GM12892 (cell line): ENCODE measurements at places on chromosomes 16 and 17.

GRCh38 chr16:12494661-12495060 is 309.0 kb downstream of the CPPED1 start:
- DNase-seq = no peak

GRCh38 chr16:56841233-56841632 is 23.8 kb upstream of the SLC12A3 start:
- DNase-seq = no peak

GRCh38 chr16:16120382-16121184 is 102.7 kb downstream of the ABCC6 start:
- no peak for DNase-seq

- no peak for DNase-seq
These were observed 1.2 kb upstream of the TNRC6C start for GRCh38 chr17:77957235-77957856.

DNA sequence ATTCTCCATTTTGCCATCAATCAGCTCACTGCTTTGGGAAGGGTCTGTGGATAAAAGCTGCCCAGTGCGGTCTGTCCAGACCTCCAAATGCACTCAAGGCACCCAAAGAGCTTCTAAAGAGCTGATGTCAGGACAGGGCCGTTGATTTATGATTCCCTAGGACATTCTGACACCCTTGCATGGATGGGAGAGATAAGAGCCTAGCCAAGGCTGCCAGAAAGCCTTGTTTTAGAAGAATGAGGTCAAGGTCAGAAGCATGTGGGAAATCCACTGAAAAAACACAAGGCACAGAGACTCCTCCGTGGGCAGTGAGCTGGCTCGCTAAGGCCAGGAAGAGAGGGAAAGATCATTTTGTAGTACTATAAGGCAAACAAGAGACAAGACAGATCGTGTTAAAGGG is 214.0 kb downstream of the CDH11 start:
- DNase-seq = no peak

GRCh38 chr16:23013484-23013883 is 135.8 kb downstream of the USP31 start:
- no peak for DNase-seq

DNA sequence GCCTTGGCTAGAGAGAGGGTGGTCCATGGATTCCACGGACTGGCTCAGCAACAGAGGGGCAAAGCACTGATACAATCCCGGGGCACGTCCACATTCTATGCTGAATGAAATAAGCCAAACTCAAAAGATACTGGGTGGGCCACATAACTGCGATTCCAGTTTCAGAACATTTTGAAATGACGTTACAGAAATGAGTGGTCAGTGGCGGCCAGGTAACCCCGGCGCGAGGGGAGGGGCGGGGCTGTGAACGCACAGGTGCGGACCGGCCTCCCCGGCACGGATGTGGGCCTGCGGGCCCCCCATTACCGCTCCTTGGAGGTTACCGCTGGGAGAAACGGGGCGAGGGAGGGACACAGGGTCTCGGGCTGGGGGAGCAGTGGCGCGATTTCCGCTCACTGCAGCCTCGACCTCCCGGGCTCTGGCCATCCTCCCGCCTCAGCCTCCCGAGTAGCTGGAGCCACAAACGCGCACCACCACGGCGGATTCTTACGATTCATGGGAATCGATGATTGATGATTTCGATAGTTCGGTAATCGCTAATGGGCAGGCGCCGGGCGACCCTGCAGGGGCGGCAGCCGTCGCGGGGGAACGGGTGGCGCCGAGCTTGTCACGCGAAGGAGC is 559 bp downstream of the MVD start:
- DNase-seq = no peak

DNA sequence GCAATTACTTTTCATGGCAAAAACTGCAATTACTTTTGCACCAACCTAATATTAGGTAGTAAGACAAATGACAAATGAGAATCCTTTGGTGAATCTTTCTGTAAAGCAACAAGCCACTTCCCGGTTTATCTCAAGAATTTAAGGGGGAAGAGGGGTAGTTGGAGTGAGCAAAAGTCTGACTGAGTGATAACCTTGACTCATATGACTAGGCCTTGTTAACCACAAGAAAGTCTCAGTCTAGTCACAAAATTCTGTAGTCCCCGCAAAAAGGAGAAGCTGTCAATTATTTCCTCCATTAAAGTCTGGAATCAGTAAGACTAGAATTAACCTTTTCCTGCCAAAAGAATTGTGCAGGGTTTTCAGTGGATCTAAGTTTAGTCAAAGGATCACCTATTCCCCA is 72.2 kb upstream of the GNAO1 start:
- DNase-seq = no peak

DNA sequence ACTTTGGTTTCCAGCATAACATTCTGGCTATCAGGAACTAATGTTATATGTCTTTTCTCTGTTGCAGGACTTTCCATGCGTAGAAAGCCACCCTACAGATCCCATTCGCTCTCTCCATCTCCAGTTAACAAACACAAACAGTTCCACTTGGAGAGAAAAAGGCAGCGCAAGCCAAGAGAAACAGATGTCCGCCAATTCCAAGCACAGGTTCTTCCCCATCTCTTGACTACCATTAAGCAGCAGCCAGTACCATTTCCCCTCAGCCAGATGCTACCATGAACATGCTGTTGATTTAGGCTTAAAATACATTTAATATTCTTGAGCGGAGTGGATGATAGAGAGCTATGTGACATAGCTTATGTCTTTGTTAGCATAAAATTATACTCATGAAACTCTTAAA is 22.4 kb downstream of the CEP95 start:
- DNase-seq = no peak

DNA sequence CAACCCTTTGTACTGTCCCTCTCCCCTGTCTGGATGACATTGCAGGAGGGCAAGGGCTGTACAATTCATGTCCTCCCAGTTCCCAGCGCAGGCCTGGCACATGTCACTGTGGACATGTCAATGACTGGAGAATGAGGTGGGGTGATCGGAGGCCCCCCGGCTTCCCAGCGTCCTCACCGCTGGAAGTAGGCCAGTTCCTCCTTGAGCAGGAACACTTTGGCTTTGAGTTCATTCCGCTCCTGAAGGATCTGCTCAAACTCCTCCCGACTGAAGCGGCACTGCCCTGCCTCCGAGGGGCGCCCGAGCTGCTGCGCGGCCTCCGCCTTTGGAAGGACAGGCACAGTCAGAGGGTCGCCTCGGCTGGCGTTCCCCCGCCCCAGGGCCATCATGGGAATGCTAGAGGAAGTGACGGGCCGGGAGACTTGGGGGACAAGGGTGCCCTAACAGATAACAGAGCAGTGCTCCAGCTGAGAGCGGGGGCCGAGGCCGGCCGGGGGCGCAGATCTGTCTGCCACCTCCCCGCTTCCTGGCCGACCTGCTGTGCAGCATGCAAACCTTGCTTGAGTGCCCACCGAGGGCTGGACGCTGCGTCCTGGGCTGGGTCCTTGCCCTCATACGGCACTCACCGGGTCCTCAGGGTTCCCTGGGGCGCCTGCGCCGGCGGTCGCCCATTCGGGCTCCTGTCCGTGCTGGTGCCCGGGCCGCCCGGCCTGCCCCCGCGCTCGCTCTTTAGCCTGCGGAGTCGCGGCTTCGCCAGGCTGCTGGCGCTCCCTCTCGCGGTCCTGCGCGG is 1.3 kb downstream of the RILP start:
- DNase-seq = no peak

DNA sequence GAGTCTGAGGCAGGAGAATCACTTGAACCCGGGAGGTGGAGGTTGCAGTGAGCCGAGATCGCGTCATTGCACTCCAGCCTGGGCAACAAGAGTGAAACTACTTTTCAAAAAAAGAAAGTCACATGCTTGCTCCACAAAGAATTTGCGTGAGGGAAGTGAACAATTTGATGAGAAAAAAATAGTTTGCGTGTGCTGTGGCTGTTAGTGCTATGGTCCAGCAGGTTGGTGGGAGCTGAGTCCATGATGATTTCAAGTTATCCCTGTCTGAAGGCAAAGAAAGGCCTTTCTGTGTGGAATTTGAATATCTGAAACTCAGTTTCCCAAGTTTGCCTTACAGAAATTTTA is 21.0 kb downstream of the PRCD start:
- DNase-seq = no peak

GRCh38 chr16:73725156-73725555 is 571.5 kb upstream of the PSMD7 start:
- DNase-seq = no peak

DNA sequence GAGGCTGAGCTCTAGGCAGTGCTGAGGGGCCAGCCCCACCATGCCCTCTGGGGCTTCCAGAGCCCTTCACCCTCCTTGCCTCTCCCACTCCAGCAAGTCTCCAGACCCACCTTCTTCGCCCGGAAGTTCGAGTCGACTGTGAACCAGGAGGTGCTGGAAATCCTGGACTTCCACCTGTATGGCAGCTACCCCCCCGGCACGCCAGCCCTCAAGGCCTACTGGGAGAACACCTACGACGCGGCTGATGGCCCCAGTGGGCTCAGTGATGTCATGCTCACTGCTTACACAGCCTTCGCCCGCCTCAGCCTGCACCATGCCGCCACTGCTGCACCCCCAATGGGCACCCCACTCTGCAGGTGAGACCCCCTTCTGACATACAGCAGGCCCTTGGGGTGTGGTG is 10.5 kb downstream of the XYLT2 start:
- no peak for DNase-seq

DNA sequence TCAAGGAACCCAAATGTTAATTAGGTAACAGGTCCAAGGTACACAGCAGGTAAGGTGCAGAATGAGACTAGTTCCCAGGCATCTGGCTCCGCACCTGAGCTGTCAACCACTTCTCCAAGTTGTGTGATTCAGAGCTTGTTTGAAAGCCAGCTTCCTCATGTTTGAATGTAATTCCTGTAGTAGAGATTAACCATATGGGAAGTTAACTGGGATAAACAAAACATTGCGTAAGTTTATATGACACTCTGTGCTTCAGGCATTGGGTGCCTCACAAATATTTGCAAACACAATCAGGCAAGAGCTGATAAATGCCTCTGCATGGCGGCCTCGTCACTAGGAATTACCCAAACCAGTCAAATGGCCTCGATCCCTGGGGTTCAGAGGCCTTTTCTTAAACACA is 27.9 kb upstream of the CPHXL start:
- DNase-seq = no peak

DNA sequence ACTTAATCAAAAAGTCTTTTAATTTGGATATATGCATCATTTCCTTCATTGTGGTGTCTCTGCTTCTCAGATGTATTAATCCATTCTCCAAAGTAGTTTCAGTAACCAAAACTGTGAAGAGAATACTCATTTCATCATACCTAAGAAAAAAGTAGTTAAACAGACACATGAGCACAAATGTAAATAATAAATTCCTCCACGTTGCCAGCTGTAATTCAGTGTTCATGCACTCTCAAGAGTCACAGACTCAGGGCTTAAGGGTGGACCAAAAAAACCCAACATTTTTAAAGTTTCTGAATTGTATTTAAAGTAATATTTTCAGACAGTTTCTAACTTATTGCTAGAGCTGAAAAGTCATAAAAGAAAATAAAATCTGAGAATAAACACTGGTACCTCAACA is 19.0 kb downstream of the POLG2 start:
- no peak for DNase-seq

DNA sequence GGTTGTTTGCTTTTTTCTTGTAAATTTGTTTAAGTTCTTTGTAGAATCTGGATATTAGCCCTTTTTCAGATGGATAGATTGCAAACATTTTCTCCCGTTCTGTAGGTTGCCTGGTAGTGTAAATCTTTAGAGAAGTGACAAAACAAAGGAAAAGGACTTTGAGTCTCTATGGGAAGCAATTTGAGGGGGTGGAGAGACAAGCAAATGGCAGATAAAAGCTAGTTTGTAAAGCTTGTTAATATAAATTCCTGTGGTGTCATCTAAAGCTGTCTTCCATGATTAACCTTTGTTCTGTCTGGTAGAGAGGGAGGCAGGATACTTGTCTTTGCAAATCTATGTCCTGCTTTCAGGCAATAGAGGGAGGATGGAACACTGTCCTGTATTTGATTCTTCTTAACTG is 40.6 kb upstream of the CACNG4 start:
- no peak for DNase-seq

DNA sequence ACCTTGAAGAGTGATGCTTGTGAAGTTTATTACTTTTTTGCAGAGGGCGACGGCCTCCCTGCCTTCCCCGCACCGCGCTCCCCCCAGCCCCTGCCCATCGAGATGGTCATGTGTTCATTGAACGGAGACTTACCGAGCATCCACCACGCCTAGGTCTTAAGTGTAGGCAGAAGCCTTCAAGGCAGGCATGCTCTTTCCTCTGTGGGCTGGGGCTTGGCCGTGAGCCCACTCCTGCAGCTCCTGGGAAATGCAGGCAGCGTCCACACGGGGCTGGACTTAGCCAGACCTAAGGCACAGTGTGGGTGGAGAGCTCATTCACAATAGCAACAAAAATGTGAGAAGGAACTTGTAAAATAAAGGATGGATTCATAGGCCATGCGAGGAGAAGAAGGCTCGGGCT is 19.2 kb downstream of the RNF213 start:
- no peak for DNase-seq

- DNase-seq = no peak
These were observed 32.9 kb upstream of the SRSF1 start for GRCh38 chr17:58039975-58040374.

DNA sequence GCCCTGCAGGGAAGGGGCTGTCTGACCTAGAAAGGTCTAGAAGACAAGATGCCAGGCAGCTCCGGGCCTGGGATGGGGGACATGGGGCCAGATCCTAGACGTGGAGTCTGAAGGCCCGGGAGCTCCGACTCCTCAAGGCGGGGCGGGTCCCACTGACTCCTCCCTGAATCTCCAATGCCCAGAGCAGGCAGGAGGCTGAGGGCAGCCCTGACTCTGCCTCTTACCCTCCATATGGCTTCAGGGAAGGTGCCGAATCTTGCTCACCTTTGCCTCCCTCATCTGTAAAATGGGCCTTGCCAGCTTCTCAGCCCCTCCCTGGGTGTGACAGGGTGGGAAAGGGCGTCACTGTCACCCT is 14.8 kb downstream of the VASN start:
- no peak for DNase-seq

DNA sequence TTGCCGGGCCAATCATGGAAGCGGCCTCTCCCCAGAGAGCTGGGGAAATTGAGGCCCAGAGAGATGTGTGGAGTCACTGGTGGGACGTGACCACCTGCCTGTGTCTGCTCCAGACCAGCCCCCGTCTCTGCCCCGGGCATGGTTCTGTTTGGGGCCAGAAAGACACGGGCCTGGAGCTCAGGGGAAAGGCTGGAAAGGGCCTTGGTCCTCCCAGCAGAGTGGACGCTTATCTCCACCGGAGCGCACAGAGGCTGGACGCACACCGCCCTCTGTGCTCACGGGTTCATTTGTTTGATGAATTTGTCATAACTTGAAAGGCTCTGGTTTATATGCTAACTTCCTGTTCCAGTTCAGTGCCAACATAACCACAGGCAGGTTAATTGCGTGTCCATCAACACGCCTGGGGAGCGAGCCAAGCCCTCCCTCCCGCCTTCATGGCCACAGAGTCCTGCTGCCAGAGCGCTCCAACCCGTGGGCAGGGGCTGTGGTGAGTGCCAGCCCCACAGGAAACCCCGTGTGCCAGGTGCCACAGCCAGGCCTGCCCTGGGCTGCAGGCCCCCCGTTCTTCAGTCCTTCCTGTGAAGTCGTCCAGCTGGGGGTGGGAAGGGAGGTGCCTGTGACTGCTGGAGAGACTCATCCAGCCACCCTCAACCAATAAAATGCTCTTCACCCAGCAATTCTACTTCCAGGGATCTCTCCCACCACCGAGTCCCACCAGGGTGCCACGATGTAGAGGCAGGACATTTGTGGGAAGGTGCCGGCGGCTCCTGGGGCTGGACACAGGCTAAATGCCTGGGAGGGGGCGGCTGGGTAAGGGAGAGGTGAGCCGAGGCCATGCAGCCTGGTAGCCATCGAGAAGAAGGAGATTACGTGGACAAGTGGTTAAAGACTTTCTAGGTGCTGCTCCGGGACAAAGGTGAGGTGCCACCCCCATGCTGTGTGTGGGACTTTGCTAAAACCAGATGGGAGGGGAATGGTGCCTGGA is 29.4 kb upstream of the BAHCC1 start:
- no peak for DNase-seq

- DNase-seq = no peak
These were observed 55.5 kb downstream of the SEC14L1 start for GRCh38 chr17:77196251-77196650.
